ENCODE measurements at places on chromosomes 16 and 17. TPM values are rescaled to one million over a fixed set of nuclear protein-coding genes. Genes with fewer than 3 reads are reported as not detected.

Gene ABCC3
- 19.6 TPM for total RNA-seq

Gene TNRC6C
- total RNA-seq: 2.6 TPM

Gene KIF18B
- total RNA-seq: 5.7 TPM

Gene CDR2L
- 6.3 TPM for total RNA-seq

Gene ZG16B
- total RNA-seq: 38.5 TPM

Gene EPN3
- 111 TPM for total RNA-seq

Gene P2RX5
- total RNA-seq: 0.38 TPM

Gene SLC52A1
- 1.2 TPM for total RNA-seq

Gene NECAB2
- not detected for total RNA-seq

Gene KCTD19
- total RNA-seq: 0.09 TPM

Gene RMI2
- 12.0 TPM for total RNA-seq

Gene FLYWCH1
- 28.2 TPM for total RNA-seq

Gene PCGF2
- total RNA-seq: 11.8 TPM

Gene PRDM7
- total RNA-seq: not detected

Gene MT4
- not detected for total RNA-seq

Gene PRSS21
- not detected for total RNA-seq

Gene SLC16A6
- 20.9 TPM for total RNA-seq

Gene PKMYT1
- 15.0 TPM for total RNA-seq

Gene NPB
- 1.1 TPM for total RNA-seq

Gene LGALS9B
- total RNA-seq: 20.8 TPM

Gene GCGR
- total RNA-seq: not detected

Gene LRRC37A3
- 3.4 TPM for total RNA-seq

Gene TMC7
- 0.56 TPM for total RNA-seq

All from esophagus squamous epithelium (tissue), 5 donors.